Karpas-422 (cell line): ENCODE measurements at places on chromosomes 3 and 15.
A peak's percentile ranks its signal among the peaks of the same experiment; 100 is the strongest.

- DNase-seq: no peak
Measured at GRCh38 chr3:13505147-13506130, 25.3 kb downstream of the HDAC11 start.

GRCh38 chr3:159884661-159885402 lies 103.8 kb upstream of the IL12A start:
- DNase-seq: peak; percentile 83

DNA sequence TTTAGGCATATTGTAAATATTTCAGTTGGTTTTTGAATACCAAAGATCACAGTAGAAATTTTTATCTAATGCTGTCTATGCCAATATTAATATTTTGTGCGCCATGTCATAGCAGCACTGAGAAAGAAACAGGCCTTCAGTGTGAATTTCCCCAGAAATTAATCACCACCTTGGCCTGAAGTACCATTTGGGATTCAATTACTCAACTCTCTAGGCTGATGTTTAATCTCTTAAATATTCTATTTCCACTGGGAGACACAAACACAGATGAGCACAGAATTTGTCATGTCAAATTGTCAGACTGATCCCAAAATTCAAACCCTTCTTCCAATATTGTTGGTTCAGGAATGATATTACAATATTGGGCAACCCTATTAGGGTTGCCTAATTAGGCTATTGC lies 509.3 kb downstream of the ROBO1 start:
- DNase-seq: no peak

DNA sequence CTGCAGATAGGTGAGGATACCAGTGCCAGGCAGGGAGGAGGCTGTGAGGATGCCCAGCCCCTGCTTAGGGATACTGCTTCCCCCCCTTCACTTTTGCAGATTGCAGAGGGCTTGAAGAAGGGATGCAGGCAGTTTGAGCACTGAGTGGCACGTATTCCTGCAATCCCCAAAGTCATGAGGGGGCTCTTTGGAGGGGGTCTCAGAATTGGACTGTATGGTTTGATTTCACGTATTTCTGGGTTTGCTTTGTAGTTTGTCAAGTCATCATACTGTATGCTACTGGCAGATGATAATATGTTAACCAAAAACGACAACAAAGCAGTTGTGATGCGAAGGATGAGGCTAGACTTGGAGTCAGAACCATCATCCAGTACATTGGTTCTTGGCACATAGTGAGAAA lies 28.1 kb downstream of the CHST14 start:
- DNase-seq: no peak

DNA sequence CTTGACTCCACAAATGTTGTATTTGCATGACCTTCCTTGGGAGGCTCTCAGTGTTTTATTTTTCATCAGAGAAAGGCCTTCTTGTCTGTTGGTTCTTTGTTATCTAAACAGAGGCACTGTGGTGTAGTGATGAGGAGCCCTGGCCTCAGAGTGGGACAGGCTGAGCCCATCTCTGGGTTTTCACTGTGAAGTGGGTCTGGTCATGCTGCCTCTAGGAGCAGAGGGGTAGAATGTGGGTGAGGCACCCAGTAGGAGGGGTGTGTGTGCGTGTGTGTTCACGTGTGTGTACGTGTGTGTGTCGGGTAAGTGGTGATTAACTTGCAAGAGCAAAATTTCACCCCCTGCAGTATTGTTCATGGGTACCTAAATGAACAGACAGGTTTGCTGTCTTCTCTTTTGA lies 14.4 kb downstream of the KLF13 start:
- DNase-seq: no peak

GRCh38 chr3:46866720-46867549 lies 3.7 kb upstream of the MYL3 start:
- DNase-seq: peak; percentile 91

GRCh38 chr3:156465194-156465593 lies 89.7 kb downstream of the SSR3 start:
- DNase-seq: no peak

- DNase-seq: no peak
Measured at GRCh38 chr3:39358333-39358732, 24.8 kb upstream of the SLC25A38 start.
